ENCODE measurements at places on chromosomes 4 and X.

GRCh38 chrX:118823263-118824172 lies at the start of gene ZCCHC12:
Gene ZCCHC12 (plus strand): TSS chrX:118823824. CDS start chrX:118825245, 1,421 bp downstream.
- H3K27ac ChIP-seq: no peak within 1 kb of the TSS
- no peaks in the 10 kb centered on the region for H3K36me3 ChIP-seq
- H3K4me1 ChIP-seq: peaks cover 12% of the 10 kb centered on the region
- no peak for DNase-seq

DNA sequence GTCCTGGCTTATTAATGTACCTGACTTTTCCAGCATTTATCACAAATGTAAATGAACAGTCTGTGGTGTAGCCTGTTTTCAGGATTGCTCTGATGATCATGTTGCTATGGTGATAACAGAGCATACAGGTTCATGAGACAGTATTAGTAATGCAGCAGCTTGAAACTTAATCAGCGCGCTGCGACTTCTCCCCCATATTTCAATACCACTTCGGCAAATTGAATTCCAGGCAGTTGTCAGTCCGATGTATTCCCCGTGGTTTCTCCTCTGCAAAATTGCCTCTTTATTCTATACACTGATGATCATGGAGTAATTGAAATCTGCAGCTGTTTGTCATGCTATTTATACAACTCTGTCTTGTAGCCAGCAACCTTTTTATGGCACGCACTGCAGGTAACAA lies 239.3 kb downstream of the C4orf33 start:
- no peak overlapping the region for H3K4me3 ChIP-seq
- no peak for DNase-seq
- H3K36me3 ChIP-seq: no peaks in the 10 kb centered on the region
- no peak overlapping the region for H3K27ac ChIP-seq

DNA sequence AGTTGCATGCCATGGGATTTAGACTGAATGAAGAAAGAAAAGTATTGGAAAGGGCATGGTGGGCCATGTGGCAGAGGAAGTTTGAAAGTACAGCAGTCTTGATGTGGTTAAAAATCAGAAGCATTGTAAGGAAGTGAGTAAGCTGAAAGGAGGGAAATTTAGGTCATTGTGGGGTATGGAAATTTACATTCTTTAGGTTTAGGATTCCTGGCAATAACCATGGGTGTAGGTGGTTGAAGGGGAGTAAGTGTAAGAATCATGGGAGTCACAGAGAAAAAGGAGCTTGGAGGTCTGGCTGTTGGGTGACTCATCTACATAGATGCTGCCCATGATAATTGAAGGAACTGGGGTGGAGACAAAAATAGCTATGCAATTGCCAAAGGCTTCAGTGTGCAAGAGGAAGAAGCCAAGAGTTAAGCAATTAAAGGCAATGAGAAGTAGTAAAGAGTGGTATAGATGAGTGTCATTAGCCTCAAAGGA lies 243.8 kb upstream of the LDB2 start:
- DNase-seq: no peak
- no peak overlapping the region for H3K4me3 ChIP-seq
- H3K36me3 ChIP-seq: no peaks in the 10 kb centered on the region
- no peaks in the 10 kb centered on the region for H3K4me1 ChIP-seq
- H3K27ac ChIP-seq: no peak overlapping the region

- H3K27me3 ChIP-seq: no peaks in the 10 kb centered on the region
- no peak for DNase-seq
- peaks cover 16% of the 10 kb centered on the region for H3K4me1 ChIP-seq
- no peaks in the 10 kb centered on the region for H3K36me3 ChIP-seq
Measured at GRCh38 chr4:78691971-78692821, 84.0 kb upstream of the BMP2K start.

DNA sequence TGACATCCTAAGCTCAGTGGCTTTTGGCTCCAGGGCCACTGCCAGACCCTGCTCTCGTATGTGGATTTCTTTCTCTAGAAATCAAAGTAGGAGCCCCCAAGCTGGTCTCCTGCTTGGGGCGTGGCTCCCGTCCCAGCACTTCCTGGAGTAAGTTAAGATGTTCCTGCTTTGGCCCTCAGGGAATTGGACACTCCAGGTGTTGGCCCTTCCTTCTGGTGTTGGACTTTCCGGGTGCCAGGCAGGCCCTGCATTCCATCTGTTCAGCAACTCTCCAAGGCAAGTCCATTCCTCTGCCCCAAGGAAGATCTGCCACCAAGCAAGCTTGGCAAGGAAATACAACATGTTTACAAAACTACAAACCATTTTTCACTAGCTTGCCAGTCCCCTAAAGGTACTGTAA lies 22.1 kb upstream of the GPC4 start:
- no peak for DNase-seq
- H3K36me3 ChIP-seq: no peaks in the 10 kb centered on the region
- no peaks in the 10 kb centered on the region for H3K4me1 ChIP-seq
- H3K27ac ChIP-seq: no peak overlapping the region
- H3K4me3 ChIP-seq: no peak overlapping the region

- H3K4me1 ChIP-seq: no peaks in the 10 kb centered on the region
- H3K27ac ChIP-seq: no peak overlapping the region
- no peak overlapping the region for H3K4me3 ChIP-seq
- DNase-seq: no peak
- peaks cover 3% of the 10 kb centered on the region for H3K36me3 ChIP-seq
Measured at GRCh38 chrX:47595716-47596251, 13.5 kb downstream of the TIMP1 start.

GRCh38 chr4:154611833-154612232 lies 623 bp downstream of the FGG start:
- H3K36me3 ChIP-seq: no peaks in the 10 kb centered on the region
- H3K4me3 ChIP-seq: no peak overlapping the region
- no peak overlapping the region for H3K27ac ChIP-seq
- peaks cover 2% of the 10 kb centered on the region for H3K27me3 ChIP-seq
- peaks cover 5% of the 10 kb centered on the region for H3K4me1 ChIP-seq

DNA sequence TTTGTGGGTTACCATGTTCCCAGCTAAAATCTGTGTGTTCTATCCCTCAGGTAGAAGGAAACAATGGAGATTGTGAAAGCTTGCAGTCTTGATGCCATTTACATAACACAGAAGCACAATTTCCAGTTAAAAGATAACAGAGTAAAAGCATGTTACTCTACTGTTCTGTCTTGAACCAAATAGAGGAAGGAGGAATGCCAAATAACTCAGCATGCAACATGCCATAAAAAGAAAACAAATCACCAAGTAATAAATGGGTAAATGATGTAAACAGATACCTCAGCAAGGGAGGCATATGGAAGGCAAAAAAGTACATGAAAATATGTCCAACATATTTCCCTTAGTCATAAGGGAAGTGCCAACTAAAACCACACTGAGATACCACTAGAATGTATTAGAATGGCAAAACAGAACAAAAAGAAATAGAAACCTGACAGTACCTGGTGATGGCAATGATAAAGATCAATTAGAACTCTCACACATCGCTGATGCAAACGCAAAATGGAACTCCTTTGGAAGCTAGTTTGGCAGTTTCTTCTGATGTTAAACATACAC lies 502.6 kb upstream of the HS3ST1 start:
- DNase-seq: no peak
- peaks cover 2% of the 10 kb centered on the region for H3K27me3 ChIP-seq
- no peaks in the 10 kb centered on the region for H3K36me3 ChIP-seq
- H3K27ac ChIP-seq: no peak overlapping the region
- H3K4me3 ChIP-seq: no peak overlapping the region

- no peaks in the 10 kb centered on the region for H3K36me3 ChIP-seq
- H3K27ac ChIP-seq: no peak overlapping the region
- H3K4me1 ChIP-seq: peaks cover 3% of the 10 kb centered on the region
- no peak overlapping the region for H3K4me3 ChIP-seq
Measured at GRCh38 chrX:123788744-123789143, 55.9 kb upstream of the THOC2 start.

DNA sequence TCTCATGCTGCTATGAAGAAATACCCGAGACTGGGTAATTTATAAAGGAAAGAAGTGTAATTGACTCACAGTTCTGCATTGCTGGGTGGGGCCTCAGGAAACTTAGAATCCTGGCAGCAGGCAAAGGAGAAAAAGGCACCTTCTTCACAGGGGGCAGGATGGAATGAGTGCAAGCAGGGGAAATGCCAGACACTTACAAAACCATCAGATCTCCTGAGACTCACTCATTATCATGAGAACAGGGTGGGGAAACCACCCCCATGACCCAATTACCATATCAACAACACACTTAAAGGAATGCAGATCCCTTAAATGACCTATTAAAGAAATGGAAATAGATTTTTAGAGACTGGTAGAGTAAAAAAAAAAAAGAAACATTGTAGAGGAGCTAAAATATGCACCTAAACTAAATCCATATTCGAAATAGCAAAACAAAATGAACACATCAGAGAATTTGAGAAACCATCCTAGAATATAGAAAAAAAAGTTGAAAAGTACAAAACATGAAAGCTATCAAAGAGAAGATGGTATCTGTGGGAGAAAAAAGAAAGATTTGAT lies 104.3 kb upstream of the UGT8 start:
- no peaks in the 10 kb centered on the region for H3K27me3 ChIP-seq
- no peak for DNase-seq
- no peak overlapping the region for H3K27ac ChIP-seq
- no peaks in the 10 kb centered on the region for H3K36me3 ChIP-seq
- H3K4me1 ChIP-seq: peaks cover 7% of the 10 kb centered on the region

- H3K27me3 ChIP-seq: no peaks in the 10 kb centered on the region
- H3K36me3 ChIP-seq: peaks cover 2% of the 10 kb centered on the region
- H3K4me1 ChIP-seq: peaks cover 6% of the 10 kb centered on the region
- no peak overlapping the region for H3K27ac ChIP-seq
- H3K4me3 ChIP-seq: no peak overlapping the region
- no peak for DNase-seq
Measured at GRCh38 chrX:51459125-51459524, 37.3 kb downstream of the NUDT11 start.
